ENCODE measurements at places on chromosomes 11 and 22.
A peak's percentile ranks its signal among the peaks of the same experiment; 100 is the strongest.

DNA sequence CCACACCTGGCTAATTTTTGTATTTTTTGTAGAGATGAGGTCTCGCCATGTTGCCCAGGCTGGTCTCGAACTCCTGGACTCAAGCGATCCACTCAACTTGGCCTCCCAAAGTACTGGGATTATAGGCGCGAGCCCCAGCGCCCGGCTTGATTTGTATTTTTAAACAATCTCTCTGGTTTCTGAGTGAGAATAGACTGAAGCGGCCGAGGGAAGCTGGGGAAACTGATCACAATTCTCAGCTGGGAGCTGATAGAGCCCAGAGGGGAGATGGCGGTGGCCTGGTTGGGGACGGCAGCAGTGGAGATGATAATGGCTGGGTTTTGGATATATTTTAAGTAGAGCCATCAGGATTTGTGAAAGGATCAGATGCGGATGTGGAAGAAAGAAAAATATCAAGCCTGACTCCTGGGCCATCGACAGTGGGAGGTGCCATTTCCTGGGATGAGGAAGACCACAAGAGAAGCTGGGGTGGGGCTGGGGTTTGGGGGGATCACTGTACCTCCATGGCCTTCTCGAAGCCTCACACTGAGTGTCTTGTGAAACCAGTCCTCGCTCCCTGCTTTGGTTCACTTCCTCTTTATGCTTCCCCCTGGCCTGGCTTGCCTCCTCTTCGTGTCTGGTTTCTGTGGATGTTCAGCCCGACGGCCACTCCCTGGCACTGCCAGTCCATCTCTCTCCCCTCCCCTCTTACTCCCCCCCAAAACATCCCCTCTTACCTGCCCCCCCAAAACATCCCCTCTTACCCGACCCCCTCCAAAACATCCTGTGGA, 51.9 kb downstream of the IGLL1 start:
- no peak for DNase-seq

DNA sequence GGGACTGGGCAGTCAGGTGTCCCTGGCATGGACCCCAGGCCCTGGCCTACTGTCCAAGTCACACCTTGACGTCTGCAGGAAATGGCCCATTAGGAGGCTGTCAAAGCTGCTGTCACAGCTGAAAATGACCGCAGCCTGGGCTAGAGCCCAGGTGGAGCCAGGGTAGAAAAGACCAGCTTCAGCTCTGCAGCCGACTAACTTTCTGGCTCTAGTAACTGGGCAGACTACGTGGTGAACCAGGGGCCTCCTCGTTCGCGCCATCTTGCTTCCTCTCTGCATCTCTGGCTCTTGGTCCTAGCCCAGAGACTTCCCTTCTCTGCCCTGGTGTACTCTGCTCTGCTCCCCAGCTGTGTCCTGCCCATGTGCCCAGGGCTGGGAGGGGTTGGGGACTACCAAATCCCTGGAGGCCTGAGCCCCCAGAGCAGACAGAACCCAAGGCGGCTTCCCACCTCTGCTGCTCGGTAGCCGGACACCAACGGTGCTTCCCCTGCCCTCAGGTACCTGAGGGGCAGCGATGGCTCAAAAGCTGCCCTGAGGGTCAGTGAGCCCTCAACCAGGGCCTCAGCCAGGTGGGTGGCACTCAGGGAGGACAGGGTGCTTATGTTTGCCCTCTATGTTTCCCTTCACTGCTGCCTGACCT, 19.7 kb downstream of the SART1 start:
- DNase-seq, result no peak

- DNase-seq, result peak; percentile 40
Measured at GRCh38 chr11:18669219-18669596, 29.4 kb upstream of the TMEM86A start.

DNA sequence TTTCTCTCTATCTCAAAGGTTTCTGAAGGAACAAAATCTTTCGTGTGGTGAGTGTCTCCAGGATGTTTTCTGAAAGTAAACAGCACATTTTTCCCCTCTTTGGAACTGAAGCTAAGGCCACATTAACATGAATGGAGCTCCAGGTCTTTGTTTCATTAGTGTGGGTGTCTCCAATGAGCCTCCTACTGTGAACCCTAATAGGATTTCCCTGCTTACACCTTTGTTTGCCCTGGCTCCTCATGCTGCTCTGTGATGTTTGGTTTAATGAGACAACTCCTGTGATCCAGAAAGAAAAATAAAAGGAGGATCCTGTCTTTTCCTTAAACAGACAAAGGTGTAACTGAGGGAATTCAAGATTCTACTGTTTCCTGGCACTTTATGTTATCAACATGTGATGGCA, 76.9 kb upstream of the SLC6A5 start:
- no peak for DNase-seq

GRCh38 chr22:26592421-26592891, 2.5 kb upstream of the TPST2 start:
- DNase-seq, result no peak

DNA sequence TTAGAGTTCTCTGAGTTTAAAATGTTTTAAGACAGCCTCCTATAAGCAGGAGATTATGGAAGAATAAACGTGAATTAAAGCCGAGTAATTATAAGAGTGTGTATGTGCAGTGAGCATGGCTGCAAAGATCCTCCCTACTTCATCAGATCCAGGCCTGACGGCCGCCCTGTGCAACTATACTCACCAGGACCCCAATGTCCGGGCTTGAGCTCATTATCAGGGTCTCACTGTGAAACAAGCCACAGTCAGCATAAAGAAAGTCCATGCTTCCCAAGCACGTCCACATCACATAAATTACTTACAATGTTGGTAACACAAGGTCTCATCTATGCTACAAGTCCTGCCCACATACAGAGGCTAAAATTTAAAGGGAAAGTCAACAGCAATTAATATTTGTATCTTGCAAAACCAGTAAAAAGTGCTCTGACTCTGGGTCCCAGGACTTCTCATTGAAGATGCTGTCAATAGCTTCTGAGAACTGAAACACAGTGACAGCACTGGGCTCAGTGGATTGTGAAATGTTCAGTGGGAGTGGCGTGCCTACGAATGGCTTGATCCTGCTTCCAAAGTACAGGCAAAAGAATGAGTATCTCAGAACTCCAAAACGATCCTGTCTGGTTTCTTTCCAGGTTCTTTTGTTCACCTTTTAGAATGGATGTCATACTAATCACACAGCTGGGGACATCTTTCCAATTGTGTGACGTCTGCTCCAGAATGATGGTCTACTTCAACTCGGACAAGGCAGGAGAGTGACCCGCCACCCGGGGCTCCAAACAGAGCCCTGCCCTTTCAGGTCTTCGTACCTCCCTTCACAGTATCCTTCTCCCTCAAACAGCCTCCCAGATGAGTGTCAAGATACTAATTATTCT, 72.1 kb upstream of the ARFGAP3 start:
- peak; percentile 62 for DNase-seq

- no peak for DNase-seq
Measured at GRCh38 chr11:126343051-126343450, 12.4 kb upstream of the ST3GAL4 start.

DNA sequence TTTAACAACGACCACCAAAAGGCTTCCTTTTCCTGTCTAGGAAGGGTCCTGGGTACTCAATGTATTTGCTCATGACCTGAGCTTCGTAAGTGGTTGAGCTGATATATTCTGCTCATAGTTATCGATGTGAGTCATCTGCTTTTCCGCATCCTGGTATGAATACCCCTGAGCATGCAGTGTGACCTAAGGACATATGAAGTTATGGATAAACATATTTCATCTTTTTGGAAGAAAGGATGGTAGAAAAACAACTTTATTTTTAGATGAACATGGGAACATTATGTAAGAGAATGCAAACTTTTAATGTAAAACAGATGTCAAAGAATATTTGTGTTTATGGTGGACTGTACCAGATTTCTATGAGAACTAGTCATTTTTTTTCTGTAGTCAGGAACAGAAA, 28.4 kb downstream of the TRPC6 start:
- peak; percentile 47 for DNase-seq

DNA sequence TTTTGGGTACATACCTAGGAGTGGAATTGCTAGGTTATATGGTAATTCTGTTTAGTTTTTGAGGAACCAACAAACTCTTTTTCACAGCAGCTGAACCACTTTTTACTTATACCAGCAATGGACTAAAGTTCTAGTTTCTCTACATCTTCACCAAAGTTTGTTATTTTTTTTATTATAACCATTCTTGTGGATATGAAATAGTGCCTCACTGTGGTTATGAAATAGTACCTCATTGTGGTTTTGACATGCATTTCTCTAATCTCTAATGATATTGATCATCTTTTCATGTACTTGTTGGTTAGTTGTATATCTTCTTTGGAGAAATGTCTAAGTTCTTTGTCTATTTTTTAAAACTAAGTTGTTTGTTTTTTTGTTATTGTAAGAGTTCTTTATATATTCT, 27.2 kb downstream of the STIM1 start:
- DNase-seq, result no peak

DNA sequence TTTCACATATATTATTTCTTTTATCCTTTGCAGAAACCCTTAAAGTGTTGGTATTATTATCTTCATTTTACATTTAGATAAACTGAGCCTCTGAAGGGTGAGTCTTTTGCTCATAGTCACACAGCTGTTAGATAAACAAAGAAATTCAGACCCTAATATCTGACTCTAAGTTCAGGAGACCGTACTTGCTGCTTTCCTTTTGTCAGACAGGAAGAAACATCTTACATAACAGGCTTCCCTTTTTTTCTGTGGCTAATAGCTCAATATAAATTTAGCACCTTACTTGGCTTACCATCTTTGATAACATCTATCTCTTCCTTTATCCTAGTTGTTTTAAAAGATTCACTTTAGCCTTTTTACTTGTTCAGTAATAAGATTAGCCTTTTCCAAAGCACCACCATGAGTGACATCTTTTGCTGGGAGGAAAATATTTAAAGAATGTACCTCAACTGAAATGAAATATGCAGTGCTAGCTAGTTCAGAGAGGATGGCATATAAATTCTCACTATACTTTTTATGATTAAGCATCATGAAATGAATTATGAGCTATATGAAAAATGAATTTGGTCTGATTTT, 128.6 kb downstream of the WNT11 start:
- DNase-seq, result no peak

DNA sequence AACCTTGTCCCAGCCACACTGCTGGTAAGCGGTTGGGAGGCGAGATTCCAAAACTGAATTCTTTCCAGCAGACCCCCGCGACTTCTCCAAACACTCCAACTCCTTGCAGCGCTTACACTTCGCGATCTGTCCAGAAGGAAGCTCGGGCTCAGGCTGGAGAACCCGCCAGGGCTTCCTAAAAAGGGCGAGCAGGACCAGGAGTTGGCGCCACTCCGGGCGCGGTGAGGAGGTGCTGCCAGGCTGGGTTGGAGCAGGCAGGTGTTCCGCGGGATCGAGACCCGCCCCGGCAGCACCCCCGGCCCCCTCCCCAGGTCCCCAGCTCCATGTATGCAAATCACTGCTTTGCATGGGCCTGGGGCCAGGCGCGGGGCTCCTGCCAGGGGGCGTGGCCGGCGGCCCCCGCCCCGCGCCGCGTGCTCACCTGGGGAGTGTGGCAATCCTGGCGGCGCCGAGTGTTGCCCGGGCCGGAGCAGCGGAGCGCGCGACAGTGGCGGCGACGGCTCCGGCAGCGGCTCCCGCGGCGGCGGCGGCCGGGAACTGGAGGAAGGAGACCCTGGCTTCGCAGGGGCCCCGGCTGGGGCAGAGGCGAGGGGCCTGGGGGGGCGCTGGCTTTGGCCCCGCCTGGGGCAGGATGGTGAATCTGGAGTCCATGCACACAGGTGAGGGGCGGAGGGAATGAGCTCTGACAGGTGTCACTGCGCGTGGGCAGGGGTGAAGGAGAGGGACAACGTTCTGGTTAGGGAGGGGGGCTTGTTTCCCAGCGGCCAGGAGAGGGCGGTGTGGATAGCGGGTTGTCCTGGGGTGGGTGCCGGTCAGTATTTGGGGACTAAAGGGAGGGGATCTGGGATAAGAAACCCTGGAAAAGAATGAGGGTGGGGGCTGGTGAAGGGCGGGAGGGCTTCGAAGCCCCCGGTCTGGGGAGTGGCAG, at the start of gene POU2F3:
POU2F3 (plus strand) TSS at position 428 of the 928 bp plus-strand sequence; CDS start at position 632, 204 bp downstream.
- no peak for DNase-seq

GRCh38 chr11:100851584-100852152, 164.6 kb downstream of the ARHGAP42 start:
- DNase-seq, result no peak

GRCh38 chr11:127993788-127994187, 593.6 kb downstream of the ETS1 start:
- DNase-seq, result no peak

DNA sequence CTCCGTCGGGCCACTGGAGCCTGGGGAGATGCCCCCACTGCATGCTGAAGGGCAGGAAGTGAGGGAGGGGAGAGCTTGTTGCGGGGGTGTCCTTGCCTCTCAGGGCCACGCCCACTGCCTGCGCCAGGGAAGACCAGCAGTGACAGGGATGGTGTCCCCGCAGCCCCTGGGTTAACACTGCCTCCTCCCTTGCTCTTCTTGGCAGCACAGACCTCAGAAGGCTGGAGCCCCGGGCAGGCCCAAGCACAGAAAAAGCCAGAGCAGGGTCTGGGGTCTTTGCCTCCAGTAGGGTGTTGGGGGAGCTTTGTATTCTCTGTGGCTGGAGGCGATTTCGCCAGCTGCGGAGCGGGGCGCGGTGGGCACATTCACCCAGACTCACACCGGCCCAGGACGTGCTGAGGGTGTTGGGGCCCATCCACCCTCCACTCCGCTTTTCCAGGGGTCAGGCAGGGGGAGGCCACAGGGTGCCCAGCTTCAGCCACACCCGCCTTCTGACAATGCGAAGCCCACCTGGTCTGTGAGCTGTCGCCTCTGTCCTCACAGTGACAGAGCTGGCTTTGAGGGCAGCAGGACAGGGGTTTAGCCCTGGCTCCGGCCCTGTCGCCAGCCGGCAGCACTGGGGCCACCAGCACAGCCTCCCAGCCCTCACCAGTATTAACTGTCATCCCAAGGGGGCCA, 83.7 kb downstream of the CDKN1C start:
- DNase-seq, result no peak

DNA sequence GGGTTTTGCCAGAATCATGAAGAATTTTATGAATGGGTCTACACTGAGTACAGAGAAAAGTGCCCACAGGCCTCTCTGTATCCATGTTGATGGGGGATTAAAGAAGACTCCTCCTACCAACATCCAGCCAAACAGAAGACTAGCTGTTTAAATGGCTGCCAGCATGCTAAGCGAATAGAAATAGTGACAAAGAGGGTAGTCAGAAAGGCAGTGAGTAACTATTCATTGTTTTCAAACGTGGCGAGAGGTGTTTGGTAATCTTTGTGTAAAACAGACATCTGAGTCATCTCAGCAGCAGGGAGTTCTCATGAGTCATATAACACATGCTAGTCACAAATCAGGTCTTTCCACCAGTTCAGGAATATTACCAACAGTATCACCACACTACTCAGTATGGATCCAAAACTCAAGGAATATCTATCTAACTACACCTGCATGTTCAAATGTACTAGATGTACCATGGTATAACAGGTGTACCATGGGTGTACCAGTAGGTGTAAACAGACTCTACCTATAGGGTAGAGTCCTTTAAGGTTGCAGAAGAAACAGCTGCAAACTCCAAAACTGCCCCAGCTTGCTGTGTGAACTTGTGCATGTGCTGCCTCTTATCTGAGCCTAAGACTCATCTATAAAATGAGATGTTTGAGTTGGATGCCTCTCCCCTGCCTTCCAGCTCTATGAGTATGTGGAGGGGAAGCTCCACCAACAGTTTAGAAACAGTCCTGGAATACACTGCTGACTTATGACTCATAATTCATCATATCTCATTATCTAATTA, 82.0 kb downstream of the SLC1A2 start:
- DNase-seq, result peak; percentile 100
